ENCODE measurements at places on chromosomes 2 and 18. TPM values are rescaled to one million over a fixed set of nuclear protein-coding genes. Genes with fewer than 3 reads are reported as not detected.

SERPINB3 gene
- not detected for total RNA-seq

PLEK gene
- total RNA-seq = not detected

GRCh38 chr2:137937246-137937645 lies 27.0 kb upstream of the HNMT start:
- DNase-seq = no peak

- no peak for DNase-seq
Observed at GRCh38 chr2:239177908-239178307, 222.9 kb downstream of the HDAC4 start.
